Calu3 (cell line): ENCODE measurements at places on chromosomes 6 and 20. TPM values are rescaled to one million over a fixed set of nuclear protein-coding genes. Genes with fewer than 3 reads are reported as not detected.

Gene CALHM4
- not detected in 2 replicates for total RNA-seq

Gene LINC00237
- total RNA-seq: not detected in 2 replicates

DNA sequence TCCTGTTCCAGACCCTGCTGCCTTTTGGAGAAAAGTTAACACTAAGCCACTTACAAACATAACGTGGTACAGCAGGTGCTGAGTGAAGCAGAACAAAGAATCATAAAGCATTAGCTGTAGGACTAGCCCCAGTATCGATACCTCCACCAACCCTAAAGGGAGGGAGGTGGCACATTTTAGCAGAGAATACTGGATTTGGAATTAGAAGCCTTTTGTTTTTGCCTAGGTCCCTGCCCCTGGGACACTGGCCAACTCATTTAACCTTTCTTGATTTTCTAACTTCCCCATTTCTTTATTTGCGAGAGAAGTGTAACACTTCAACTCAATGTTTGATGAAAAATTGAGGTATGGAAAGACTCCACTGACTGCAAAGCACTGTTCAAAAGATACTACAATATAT, 93.5 kb downstream of the B3GAT2 start:
- DNase-seq: no peak

DNA sequence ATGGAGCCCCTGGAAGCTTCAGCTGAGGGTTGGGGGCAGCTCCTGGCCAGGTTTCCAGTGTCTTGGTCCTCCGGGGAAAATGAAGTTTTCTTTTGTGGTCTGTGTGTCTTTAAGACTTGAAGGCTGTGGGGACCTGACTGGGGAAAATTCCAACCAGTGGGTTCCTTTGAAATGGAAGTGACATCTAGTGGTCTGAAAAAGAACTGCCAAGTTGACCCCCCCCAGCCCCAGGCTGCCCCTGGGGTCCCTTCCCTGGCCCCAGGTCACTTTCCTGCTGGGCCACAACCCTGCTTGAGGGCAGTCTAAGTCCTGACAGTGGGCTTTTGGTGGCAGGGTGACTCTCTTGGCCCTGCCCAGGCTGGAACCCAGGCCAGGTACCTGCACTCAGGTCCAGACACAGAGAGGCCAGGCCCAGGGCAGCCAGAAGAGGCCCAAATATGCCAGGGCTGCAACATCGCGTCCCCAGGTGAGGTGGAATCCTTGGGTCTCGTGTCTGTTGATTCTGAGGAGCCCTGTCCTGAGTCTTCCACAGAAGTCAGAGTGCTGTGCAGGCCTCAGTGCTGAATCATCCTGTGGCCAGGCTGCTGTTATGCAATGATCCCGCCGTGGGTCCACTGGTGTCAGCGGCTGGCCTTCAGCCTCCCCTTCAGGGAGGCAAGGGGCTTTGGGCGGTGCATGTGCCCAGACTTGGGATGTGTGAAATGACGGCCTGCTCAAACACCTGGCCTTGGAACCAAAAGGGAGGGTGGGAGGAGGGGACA, 68.4 kb downstream of the VEGFA start:
- peak; percentile 59 for DNase-seq

Gene ECT2L
- total RNA-seq: not detected in 2 replicates

DNA sequence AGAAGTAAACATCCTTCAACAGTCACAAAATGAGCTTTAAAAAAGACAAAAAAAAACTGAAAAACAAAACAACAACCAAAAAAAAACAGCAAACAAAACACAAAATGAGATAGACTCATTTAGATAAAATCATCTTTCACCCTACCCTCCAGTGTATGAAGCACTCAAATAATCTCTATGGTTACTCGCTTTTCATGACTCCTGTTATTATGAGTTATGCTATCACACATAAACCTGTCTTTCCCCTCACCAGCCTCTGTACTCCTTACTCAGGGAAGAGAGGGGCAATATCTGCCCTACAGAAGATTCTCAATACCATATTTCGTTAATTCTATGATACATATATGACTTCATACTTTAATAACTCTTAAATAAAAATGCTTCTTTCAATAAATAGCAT, 158.2 kb downstream of the TPBG start:
- no peak for DNase-seq

GRCh38 chr20:4457566-4458543, 263.9 kb upstream of the PRND start:
- no peak for DNase-seq

- DNase-seq: no peak
These were observed 69.7 kb downstream of the SAMD3 start for GRCh38 chr6:130152908-130153510.

DNA sequence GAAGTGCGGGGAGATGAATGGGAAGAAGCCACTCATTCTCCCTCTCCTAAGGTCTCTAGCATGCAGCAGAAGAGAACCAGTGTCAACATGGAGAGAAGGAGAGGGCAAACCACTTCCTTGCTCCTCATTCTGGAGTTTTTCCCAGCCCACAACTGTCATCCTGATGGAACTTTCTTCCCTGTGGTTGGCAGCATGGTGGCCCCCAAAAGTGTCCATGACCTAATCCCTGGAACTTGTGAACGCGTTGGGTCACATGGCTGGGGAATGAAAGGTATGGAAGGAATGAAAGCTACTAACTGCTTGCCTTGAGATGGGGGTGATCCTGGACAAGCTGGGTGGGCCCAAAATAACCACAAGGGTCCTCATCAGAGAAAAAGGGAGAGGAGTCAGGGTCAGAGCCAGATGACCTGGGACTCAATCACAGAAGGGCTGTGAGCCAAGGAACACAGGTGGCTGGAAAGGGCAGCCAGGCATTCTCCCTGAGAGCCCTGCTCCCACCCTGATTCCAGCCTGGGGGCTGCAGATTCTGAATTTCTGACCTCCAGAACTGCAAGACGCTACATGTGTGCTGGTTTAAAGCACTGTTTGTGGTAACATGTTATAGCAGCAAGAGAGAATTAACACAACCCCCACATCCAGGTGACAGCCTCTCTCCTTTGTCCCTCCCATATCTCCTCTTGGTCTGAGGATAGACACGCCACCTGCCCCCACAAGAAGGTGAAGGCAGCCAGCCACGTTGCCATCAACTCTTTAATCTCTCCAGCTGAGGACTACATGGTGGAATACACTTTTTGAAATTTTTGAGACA, 63.2 kb downstream of the PYGB start:
- no peak for DNase-seq

GRCh38 chr6:16240589-16241320, 2.4 kb downstream of the GMPR start:
- DNase-seq: no peak

GRCh38 chr20:35648836-35649235, 15.9 kb downstream of the CPNE1 start:
- no peak for DNase-seq

GRCh38 chr6:11363881-11364576, 131.6 kb upstream of the NEDD9 start:
- DNase-seq: no peak

DNA sequence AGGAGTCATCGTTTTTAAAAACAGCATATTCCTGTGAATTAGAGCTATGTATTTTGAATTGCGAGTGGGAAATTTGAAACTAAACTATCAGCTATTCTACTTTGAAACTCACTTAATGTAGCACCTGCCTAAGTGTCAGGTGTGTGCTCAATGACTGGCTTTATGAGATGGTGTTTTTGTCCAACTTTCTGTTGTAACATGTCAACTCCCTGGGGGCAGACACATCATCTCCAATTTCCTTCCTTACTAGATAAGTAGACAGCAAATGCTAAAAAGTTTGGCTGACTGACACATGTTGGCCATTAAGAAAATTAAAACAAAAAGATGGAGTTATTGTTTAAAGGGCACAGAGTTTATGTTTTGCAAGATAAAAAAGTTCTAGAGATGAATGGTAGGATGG, 226.9 kb downstream of the TFAP2B start:
- DNase-seq: no peak

GRCh38 chr6:136740050-136740974, 52.0 kb downstream of the MAP3K5 start:
- no peak for DNase-seq

DNA sequence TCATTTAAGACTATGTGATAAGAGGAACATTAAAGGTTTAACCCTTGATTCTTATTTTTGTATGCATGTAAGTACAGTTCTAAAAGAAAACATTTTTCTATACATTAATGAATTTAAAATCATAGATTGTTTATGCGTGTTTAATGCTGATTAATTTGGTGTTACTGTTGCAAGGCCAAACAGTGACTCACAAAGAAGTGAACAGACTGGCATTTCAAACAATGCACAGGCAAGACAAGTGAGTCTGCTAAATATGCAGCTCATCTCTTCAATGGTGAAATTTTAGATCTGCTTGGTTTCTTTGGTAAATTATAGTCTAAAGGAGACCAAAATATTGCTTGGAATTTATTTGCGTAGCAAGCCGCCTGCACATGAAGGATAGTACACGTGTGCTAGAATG, 417.4 kb upstream of the SOX4 start:
- DNase-seq: no peak

Gene CYP39A1
- 0.88 and 1.7 TPM in 2 replicates for total RNA-seq

Gene REM1
- not detected in 2 replicates for total RNA-seq

GRCh38 chr6:121064345-121064744, 269.9 kb downstream of the TBC1D32 start:
- no peak for DNase-seq

GRCh38 chr6:14865531-14866100, 380.3 kb upstream of the JARID2 start:
- DNase-seq: no peak

GRCh38 chr6:10794239-10794638, 44.1 kb downstream of the MAK start:
- DNase-seq: no peak

GRCh38 chr6:126720304-126720703, 380.4 kb downstream of the CENPW start:
- DNase-seq: no peak

Gene DUSP15
- 0.47 TPM in 1 of 2 replicates, not detected in the other for total RNA-seq
